Mammary epithelial cell (primary cell): ENCODE measurements at places on chromosomes 11 and 22. TPM values are rescaled to one million over a fixed set of nuclear protein-coding genes. Genes with fewer than 3 reads are reported as not detected.

The RHBDD3 gene
- polyA plus RNA-seq: 14.1 TPM

The SLC1A2 gene
- polyA plus RNA-seq: not detected

The PDE2A gene
- polyA plus RNA-seq: 0.76 TPM

DNA sequence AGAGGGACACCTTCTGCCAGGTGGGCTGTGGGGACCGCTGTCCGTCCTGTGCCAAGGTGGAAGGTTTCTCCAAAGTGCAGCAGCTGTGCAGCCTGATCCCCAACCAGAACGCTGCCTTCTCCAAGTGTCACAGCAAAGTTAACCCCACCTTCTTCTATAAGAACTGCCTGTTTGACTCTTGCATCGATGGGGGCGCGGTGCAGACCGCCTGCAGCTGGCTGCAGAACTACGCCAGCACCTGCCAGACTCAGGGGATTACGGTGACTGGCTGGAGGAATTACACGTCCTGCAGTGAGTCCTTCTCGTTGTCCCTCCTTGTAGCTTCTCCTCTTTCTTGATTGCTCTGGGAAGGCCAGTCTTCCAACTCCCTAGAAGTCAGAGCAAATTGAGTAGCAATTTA, 44.8 kb downstream of the TECTA start:
- no peak for DNase-seq

DNA sequence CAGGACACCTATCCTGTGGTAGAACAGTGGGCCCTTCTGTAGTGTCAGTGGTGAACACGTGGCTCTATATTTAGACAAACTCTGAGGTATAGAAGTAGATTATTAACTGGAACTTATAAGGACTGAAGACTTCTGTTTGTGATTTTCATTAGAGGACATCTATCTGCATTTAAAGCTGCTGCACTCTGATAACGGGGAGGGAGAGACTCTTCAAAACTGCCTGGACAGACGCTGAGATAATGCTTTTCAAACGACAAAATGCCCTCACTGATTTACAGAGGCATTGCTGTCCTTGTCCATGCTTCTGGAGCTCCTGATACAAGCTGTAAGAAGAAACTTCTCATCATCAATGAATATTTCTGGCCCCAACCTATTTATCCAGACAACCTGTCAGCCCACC, 425.2 kb downstream of the OPCML start:
- DNase-seq: no peak

DNA sequence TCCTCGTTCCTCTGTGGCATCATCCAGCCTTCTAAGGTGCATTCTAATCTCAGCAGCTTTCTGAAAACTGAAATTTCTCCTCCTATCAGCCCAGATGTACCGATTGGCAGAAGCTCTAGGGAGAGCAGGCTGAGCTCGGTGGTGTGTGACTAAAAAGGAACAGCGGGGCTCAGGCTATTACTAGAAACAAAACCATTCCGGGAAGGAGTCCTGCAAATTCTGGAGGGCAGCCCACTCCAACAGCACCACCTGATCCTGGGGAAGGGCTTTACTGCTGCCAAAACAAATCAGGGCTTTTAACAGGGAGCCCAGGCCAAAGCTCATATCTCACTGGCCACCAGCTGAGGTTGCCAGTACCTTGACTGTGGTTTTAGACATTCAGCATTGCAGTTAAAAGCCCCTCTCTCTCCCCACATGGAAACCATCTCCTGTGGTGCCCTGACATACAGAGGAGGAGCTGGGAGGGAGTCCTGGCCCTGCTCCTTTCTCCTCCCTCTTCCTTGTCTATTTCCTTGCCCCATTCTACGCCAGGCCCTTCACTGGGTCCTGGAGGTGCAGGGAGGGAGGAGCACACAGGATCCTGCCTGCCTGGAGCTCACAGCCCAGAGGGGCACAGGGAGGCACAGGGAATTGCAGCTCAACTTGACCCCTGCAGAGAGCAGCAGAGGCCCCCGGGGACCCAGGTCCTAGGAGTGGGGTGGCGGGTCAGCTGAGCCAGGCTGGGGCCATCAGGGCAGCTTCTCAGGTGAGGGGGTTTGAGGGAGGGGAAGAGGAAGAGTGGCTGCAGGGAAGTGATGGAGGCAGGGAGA, 889 bp downstream of the PLAAT4 start:
- DNase-seq: no peak

- DNase-seq: no peak
These were observed 21.6 kb downstream of the MAPK1 start for GRCh38 chr22:21845558-21846453.

- DNase-seq: no peak
These were observed 229.6 kb downstream of the SWAP70 start for GRCh38 chr11:9893474-9893873.
